ENCODE measurements at places on chromosomes 11 and 22. TPM values are rescaled to one million over a fixed set of nuclear protein-coding genes. Genes with fewer than 3 reads are reported as not detected.

DNA sequence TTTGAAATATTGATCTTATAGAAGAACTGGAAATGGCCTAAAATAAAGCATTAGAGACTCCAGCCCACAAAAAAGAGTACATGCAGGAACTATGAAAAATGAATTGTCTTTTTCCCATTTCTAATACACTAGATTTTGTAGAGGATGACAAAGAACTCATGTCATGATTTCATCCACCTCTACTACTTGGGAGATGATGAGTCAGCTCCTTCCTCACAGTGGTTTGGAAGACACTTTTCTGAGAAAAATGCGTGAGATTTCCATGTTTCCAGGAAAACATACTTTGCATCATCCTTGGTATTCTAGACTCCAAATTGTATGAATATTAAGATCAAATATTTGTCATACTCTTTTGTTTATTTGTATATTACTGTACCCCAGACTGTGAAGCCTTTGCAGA lies 500.5 kb downstream of the FAM181B start:
- DNase-seq = no peak

DNA sequence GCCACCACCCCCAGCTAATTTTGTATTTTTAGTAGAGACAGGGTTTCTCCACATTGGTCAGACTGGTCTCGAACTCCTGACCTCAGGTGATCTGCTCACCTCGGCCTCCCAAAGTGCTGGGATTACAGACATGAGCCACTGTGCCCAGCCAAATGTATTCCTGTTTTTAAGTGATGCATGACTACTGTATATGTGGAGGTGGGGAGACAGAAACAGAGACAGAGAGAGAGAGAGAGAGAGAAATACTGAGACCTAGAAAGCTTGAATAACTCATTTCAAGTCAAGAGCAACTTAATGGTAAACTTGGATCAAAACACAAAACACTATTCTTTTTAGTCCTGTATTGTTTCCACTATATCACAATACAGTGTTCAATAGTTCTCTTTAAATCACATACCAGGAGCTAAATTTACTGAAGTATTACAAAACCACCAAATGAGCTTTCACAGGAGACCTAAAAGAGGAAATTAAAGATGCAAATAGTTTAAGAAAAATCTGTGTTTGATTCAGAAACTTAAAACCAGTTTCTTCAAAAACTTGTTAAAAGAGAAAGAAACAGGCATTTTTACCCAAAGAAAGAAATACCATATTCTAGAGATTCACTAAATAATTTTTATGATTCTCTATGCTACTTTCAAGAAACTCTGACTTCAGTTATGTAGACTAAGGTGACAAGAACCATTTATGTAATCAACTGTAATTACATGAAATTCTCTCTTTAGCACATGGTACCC lies 188.7 kb downstream of the ETS1 start:
- no peak for DNase-seq

DNA sequence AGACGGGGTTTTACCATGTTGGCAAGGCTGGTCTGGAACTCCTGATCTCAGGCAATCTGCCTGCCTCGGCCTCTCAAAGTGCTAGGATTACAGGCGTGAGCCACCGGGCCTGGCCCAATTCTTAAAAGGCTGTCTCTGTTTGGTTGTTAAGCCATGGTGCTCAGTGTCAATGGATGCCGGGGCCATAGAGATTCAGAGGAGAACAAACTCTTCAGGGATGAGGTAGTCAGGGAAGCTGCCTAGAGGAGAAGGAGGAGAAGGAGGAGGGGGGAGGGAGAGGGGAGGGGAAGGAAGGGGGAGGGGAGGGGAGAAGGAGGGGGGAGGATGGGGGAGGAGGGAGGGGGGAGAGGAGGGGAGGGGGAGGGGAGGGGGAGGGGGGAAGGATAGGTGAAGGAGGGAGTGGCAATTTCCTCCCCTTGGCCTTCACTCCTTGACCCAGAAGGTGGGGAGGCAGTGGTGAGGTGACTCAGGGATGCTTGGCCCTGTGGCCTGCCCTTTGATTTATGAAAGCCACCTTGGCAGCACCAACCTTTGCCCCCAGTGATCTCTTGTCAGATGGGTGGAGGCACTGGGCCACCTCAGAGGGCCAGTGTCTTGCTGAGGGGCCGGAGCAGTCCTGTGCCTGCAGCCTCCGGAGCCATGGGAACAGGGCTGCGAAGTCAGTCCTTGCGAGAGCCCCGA lies at the start of gene C11orf86:
TSS of gene C11orf86 (plus strand) at position 581 of the 681 bp plus-strand sequence. CDS start at position 640, 59 bp downstream.
- DNase-seq = no peak

DNA sequence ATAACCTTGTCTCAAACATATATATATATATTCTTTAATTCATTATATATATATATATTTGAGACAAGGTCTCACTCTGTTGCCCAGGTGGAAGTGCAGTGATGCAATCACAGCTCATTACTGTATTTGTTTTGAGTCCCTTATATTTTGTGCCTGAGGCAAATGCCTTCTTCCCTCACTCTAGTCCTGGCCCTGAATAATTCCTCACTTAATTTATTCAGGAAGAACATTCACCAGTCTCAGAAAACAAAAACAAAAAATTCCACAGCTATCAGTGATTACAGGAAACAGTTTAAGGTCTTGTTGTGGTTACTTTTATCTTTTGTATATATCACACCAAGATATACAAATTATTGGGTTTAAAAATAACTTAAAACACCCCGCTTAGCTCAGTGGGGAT lies 155.7 kb downstream of the CWF19L2 start:
- DNase-seq = no peak

GRCh38 chr11:1308743-1309497 lies 512 bp downstream of the TOLLIP start:
- no peak for DNase-seq

The PHETA2 gene
- total RNA-seq = 25.4 TPM

- DNase-seq = no peak
Observed at GRCh38 chr11:1807264-1807995, 27.4 kb upstream of the SYT8 start.

The CATSPER1 gene
- total RNA-seq = 0.20 TPM

DNA sequence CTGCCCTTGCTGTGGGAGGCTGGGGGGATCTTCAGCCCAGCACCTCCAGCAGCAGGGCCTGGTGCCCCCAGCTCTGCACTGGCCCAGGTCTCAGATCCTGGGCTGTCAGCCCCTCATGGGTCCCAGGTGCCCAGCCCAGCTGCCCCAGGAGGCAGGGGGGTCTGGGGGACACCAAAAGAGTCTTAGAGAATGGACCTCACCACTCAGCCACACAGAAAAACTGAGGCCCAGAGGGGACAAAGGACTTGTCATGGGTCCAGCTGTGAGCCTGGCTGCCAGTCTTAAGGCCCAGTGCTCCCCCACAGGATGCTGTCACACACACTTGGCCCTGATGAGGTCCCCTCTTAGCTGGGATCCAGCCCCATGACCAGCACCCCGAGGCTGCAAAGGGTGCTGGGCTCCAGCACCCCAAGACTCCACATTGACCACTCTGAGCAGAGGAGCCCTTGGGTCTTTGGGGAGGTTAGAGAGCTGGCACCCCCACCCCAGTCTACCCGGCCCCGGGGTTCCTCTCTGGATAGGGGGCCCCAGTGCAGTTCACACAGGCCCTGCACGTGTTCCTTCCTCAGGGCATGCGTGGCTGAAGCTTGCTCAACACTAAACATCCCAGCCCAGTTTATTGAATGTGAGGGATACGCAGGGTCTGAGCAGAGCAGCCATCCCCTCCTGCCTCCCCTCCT lies 54.4 kb downstream of the IGLL5 start:
- no peak for DNase-seq

- no peak for DNase-seq
Observed at GRCh38 chr11:117045196-117045595, 53.0 kb downstream of the SIK3 start.

The TRIM68 gene
- 10.4 TPM for total RNA-seq

The UPK3A gene
- not detected for total RNA-seq

DNA sequence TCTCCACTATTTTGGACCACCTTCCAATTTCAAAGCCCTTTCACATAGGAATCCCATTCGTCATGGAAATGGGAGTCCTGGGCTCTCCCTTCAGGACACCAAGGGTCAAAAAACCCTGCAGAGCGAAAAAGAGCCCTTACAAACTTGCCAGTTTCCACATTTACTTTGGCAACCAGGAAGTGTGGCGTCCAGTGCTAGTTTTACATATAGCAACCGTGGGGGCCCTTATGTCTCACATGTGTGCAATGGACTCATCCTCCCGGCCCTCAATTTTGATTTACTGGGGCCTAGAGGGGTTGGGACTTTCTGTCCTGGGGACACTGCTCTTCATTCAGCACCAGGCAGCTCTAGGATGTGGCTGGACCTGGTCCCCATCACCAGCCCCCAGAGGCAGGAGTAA lies 33.7 kb downstream of the DAGLA start:
- no peak for DNase-seq

The ARHGAP42 gene
- 0.46 TPM for total RNA-seq

The MGAT3 gene
- not detected for total RNA-seq

Measured in pulmonary artery endothelial cell (primary cell).